ENCODE measurements at places on chromosomes 12 and 14.
A peak's percentile ranks its signal among the peaks of the same experiment; 100 is the strongest.

DNA sequence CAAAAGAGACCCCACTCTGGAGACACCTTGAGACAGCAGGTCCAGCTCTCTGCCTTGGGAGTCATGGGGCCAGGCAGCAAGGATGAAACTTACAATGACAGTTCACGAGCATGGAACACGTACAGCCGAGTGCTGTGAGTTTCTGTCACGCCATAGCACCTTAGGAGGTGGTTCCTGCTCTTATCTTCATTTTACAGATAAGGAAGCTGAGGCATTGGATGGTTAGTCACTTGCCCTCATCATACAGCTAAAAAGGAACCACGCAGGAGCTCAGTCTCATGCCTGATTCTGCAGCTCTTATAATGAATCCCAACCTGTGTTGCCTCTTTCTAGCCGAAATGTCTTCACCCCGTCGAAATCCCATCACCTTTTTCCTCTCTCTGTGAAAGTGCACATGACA, 39.9 kb downstream of the C14orf132 start:
- no peak for DNase-seq

- DNase-seq = no peak
Measured at GRCh38 chr12:101111441-101111840, 98.6 kb downstream of the SLC5A8 start.

DNA sequence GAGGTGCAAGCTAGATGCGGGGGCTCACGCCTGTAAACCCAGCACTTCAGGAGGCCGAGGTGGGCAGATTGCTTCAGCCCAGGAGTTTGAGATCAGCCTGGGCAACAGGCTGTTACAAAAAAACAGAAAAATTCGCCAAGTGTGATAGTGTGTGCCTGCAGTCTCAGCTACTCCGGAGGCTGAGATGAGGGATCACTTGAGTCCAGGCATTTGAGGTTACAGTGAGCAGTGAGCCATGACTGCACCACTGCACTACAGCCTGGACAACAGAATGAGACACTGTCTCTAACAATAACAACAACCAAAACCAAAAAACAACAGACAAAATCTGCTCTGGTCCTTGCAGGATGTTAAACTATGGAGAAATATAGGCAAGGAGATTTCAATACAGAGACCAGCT, 13.9 kb downstream of the BTBD7 start:
- DNase-seq = no peak

DNA sequence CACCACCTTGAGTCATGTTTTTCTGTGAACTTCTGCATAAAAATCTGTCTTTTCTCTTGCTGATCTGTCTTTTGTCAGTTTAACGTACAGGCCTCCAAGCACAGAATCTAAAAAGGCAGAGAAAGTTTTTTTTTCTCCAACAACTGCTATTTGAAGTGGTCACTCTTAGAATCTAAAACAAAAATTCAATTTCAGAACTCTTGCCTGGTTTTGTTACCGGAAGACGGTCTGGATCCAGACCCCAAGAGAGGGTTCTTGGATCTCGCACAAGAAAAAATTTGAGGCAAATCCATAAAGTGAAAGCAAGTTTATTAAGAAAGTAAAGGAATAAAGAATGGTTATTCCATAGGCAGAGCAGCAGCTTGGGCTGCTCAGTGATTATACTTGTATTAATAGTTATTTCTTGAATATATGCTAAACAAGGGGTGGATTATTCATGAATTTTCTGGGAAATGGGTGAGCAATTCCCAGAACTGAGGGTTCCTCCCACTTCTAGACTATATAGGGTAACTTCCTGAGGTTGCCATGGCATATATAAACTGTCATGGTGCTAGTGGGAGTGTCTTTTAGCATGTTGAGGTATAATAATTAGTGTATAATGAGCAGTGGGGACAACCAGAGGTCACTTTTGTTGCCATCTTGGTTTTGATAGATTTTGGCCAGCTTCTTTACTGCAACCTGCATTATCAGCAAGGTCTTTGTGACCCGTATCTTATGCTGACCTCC, 150.0 kb upstream of the PLEKHA5 start:
- DNase-seq = no peak

DNA sequence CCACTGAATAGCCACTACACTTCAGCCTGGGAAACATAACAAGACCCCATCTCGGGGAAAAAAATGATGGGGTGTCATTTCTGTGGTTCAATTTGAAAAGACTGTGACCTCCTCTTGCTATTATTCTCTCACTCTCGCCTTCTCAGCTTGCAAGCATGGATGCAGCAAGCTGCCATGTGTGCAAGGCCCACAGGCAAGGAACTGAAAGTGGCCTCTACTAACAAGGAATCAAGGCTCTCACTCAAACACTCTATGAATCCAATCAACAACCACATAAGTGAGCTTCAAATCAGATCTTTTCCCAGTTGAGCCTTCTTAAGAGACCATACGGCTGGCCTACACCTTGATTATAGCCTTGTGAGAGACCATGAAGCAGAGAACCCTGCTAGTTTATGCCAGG, 17.9 kb upstream of the DHRS7 start:
- DNase-seq = no peak

DNA sequence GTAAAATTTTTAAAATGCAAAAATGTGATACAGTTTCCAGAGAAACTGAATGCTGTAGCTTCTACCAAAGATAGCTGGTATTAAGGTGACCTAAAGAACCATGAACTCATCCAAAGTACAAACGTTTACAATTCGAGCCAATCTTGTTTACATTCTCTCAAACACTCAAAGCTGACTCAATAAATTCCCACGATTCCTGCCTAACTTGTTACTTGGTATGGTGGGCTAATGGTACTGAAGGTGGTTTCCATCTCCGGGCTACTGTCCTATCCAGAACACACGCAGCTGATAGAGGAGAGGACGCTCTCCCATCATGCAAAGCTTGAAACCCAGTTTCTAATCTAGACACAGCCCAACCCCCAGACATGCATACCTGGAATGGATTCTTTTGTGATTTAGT, 31.5 kb downstream of the RAD9B start:
- peak; percentile 26 for DNase-seq

DNA sequence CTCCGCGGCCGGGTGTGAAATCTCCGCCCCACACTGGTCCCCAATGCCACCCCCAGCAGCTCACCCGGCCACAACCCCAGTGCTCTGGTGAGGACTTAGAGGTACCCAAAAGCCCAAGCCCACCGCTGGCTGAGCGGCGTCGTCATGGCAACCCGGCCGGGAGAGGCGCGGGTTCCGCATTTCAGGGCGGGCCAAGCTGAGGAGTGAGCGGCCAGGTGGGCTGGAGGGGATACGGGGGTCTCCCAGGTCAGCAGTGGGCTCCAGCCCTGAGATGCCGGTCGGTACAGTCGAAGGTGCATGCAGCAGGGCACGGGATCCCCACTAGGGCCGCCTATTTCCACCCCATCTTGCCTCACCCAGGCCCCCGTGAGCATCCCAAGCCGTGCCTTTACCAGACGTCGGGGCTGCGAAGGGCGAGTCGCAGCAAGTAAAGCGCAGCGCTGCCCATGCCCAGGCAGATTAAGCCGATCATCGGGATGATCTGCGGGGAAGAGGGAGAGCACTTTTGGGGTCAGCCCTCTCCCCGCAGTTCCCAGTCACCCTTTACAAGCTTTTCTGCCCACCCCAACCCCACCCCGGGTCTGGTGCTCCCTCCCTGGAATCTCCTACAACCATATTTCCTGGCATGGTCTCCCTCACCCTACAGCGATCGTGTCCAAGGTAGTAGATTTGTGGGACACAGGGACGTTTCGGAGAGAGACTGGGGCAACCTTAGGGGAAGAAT, 6.9 kb downstream of the SHMT2 start:
- no peak for DNase-seq

GRCh38 chr12:114395233-114395632, 10.7 kb downstream of the TBX5 start:
- DNase-seq = no peak

DNA sequence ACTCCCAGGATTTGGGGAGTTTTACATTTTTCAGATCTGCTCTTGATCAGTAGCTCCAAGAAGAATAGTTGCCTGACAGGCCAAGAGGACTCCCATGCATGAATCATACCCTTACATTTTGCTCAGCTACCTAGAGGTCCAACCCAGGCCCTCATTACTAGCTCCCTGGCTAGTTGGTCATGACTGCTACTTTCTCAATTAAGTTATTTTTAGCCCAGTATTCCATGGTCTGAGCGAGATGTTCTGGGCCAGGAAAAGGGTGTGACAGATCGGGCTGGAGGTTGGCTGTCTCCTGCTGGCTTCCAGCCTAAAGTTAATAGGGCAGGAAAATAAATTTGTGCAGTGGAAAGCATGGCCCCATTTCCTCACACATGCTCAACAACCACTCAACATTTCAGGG, 379.2 kb downstream of the GRIN2B start:
- no peak for DNase-seq

DNA sequence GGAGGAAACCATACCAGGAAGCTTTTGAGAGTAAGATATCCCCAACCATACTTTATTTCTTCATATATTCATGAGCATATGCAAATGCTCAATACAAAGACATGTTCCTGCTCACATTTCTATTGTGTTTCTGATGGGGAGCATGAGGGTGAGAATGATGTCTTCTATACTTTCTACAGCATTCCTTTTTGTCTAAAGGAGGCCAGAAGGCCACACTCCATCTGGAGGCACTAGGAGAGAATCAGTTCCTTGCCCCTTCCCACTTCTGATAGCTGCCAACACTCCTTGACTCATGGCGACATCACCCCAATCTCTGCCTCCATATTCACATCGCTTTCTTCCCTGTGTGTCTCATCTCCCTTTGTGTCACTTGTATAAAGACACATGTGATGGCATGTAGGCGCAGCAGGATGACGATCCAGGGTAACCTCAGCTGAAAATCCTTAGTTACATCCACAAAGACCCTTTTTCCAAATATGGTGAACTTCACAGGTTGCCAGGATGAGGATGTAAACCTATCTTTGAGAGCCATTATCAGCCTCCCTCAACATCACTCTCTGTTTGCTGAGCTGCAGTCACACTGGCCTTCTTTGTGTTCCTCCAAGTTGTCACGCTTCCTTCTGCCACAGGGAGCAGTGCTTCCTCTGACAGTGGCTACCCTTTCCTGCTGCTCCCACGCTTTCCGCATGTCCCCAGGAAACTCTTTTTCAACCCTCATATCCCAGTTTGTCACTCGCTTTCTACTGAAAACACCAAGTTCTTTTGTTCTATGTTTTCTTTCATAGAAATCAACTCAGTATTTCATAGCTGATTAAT, 96.9 kb downstream of the STXBP6 start:
- no peak for DNase-seq

DNA sequence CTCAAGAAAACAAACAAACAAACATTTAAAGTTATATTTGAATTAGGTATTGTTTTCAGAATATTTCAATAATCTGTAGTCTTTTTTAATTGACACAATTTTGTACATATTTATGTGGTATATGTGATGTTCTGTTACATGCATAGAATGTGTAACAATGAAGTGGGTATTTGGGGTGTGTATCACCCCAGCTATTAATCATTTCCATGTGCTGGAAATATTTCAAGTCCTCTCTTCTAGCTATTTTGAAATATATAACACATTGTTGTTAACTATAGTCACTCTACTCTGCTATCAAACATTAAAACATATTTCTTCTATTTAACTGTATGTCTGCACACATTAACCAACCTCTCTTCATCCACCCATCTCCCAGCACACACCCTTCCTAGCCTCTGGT, 32.0 kb upstream of the SIX1 start:
- DNase-seq = no peak

GRCh38 chr12:42935756-42936155, 346.2 kb upstream of the PRICKLE1 start:
- DNase-seq = no peak

GRCh38 chr12:2039034-2039433, 13.8 kb upstream of the CACNA1C start:
- no peak for DNase-seq

DNA sequence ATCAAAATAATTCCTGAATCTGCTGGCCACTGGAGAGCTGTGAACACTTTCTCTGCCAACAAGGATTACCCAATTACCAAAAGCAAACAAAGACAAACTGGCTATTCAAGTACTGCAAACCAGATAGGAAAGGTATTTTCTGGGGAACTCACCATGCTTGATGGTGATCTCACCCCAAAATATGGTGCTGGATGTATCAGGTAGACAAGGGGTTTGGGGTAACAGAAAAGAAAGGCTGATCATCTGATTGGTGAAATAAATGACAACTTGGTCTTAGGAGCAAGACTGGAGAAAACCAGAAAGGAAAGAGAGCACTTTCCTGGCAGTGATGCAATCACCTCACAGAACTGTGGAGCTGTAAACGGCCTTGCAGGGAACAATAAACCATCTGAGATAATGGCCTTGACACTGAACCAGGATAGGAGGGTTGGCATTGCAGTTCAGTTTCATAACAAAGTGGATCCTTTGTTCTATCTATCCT, 31.0 kb upstream of the NPFF start:
- peak; percentile 90 for DNase-seq

GRCh38 chr14:25014440-25014839, 35.5 kb downstream of the STXBP6 start:
- no peak for DNase-seq

- DNase-seq = no peak
Measured at GRCh38 chr14:50344116-50344775, 32.1 kb downstream of the DMAC2L start.

GRCh38 chr12:80939231-80939950, 1.7 kb upstream of the LIN7A start:
- DNase-seq = no peak

GRCh38 chr14:36580856-36581831, 1.3 kb downstream of the NKX2-8 start:
- DNase-seq = no peak

GRCh38 chr14:73342670-73343069, 105.4 kb downstream of the PAPLN start:
- no peak for DNase-seq

DNA sequence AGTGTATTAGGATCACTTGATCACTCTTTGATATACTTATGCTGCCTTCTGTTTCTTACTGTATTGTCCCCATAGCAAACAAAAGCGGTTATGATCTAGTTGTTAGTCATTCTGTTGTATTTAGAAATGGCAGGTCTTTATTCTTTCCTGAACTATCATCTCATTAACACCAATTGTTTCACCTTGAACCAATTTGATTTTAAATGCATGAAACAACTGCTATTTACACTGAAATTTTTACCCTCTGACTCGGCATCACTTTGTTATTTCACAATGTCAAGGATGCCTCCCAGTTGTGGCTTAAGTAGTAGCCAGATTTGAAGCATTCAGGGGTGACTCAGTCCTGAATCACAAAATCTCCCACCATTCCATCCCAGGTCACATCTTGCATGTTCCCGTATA, 303.5 kb downstream of the EGLN3 start:
- DNase-seq = no peak

DNA sequence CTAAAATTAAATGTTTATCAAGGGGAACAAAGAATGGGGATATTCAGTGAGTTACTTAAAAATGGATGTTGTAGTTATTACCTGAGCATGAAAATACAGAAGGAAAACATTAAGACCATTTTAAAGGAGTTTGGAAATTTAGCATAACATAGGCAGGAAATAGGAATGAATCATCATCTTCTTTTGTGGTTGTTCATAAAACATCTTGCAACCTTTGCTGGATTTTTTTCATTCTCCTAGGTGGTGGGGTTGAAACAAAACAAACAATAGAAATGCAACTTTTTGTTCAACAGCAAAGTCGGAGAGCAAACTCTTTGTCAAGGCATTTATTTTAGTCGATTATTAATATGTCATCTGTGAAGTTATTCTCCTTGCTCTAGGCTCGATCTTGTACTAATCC, 275.1 kb downstream of the IPO8 start:
- no peak for DNase-seq
